ENCODE measurements at places on chromosomes 4 and X. TPM values are rescaled to one million over a fixed set of nuclear protein-coding genes. Genes with fewer than 3 reads are reported as not detected.

GRCh38 chrX:39065051-39065871, 264.0 kb downstream of the MID1IP1 start:
- DNase-seq, result no peak

DNA sequence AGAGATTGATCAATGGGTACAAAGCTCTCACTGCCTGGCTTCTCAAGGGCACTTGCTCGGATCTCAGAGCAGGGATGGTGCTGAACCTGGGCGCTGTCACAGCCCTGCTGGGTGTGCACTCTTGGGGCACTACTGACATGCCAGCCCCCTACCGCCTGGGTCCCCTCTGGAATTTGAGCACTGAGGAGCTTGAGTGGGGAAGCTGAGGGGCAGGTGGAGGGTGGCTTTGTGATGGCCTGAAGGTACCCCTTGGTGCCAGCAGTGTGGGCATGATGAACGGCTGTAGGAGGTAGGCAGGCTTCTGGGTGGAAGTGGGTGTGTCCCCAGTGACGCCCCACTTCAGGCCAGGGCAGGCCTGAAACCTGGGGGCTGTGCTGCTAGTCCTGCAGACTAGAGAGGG, 379.1 kb upstream of the GRID2 start:
- no peak for DNase-seq

GRCh38 chr4:81756973-81757372, 285.3 kb upstream of the RASGEF1B start:
- DNase-seq, result no peak

IQCM gene
- total RNA-seq, result not detected

DNA sequence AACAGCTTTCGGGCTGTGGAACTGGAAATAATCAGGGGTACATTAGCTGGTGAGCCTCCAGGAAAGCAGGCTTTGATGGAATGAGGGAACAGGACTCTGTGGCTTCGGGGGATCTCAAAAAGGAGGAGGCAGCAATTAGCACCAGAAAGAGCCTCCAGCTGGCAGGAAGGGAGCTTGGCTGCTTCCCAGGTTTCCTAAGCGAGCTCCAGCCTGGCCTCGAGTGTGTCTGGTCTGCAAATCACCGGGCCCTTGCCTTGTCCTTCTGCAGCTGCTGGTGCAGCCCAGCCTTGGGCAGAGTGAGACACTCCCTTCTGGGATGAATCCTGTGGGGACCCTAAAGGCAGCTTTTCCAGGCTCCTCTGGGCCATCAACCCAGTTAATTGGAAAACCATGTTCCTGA, 10.7 kb upstream of the PDHA1 start:
- DNase-seq, result no peak

PAGE2B gene
- total RNA-seq, result not detected

GRCh38 chr4:159282944-159283343, 180.1 kb downstream of the RAPGEF2 start:
- no peak for DNase-seq
